ENCODE measurements at places on chromosomes 1 and 21.
A peak's percentile ranks its signal among the peaks of the same experiment; 100 is the strongest.

DNA sequence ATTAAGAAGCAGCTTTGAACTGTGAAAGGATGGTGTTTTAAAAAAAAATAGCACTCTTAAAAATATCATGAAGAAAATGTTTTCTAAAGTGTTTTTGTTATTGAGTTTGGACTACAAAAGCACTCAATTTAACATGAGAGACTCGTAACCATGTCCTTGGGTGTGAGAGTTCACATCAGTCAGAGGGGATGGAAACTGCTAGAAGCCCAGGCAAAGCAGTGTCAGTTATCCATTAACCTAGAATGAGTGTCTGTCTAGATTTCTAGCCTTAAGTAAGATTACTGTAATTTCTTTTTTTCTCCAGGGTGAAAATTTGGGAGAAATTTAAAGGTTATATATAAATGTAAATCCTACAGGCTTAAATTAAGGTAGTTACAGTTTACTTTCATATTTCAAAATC, 31.7 kb downstream of the SLC5A9 start:
- no peak for DNase-seq

DNA sequence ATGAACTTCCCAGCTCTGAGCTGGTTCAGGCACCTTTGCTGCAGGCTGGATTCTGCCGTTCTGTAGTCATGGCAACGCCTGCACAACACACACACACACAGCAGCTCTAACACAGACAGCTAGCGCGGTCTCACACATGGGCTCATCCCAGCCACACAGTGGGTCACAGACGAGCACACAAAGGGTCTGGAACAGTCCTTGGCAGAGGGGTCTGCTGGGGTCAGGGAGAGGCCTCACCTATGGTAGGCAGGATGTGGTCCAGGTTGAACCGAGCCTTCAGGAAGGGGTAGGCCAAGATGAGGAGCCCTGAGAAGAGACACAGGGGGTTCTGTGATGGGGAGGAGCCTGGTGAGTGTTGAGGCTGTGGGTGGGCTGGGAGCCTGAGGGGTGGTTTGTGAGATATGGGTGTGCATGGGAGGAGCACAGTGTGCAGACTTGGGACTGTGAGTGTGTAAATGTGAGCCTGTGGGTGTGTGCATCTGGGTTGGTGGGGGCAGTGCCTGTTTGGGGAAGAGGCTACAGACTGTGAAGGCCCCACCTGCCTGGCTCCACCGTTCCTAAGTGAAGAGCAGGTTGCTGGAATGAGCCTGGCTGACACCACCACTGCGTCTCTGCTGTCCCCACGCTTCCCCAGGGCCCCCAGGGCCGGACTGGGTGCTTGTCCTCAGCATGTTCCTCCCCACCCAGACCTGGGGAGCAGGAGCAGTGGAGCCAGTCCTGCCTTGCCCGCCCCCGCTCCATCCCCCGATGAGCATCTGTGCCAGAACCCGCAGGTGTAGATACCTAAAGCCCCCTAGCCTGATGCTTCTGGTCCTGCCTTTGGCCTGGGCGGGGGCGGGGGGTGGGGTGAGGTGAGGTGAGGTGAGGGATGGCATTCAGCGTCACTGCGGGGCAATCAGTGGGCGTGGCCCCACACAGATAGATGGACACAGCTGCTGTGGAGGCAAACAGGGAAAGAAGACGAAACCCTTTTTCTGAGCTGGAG, 1.5 kb downstream of the KNCN start:
- no peak for DNase-seq

GRCh38 chr1:246532519-246532918, 25.4 kb upstream of the SMYD3 start:
- no peak for DNase-seq

DNA sequence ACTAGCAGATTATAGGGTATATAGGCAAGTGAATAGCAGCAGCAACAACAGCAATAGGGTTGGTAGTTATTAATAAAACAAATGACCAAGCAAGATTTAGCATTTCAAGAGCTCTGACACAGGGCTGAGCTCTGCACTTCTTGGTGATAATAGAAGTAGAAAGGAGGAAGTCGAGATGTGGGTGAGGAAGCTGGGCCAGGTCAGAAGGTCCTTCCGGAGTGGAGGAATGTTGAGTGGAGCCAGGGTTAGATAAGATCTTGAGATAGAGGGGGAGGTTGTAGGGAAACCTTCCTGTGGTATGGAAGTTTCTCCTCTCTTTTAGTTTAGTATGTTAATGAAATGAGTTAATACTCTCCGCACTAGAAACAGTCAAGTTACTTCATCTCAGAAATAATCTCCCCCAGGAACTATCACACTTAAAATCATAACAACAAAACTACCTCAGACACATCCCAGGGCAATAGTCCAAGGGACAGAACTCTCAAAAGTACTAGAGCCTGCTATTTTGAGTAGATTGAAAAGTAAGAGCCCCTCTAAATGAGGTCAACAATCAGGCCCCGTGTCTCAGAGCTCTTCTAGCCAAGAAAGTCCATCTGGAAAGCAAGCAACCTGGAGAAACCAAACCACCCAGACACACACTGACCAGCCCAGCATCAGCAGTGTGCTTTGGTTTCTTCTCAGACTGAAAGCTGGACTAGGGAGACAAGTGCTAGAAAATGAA, 45.4 kb upstream of the ATP1B1 start:
- peak; percentile 29 for DNase-seq

DNA sequence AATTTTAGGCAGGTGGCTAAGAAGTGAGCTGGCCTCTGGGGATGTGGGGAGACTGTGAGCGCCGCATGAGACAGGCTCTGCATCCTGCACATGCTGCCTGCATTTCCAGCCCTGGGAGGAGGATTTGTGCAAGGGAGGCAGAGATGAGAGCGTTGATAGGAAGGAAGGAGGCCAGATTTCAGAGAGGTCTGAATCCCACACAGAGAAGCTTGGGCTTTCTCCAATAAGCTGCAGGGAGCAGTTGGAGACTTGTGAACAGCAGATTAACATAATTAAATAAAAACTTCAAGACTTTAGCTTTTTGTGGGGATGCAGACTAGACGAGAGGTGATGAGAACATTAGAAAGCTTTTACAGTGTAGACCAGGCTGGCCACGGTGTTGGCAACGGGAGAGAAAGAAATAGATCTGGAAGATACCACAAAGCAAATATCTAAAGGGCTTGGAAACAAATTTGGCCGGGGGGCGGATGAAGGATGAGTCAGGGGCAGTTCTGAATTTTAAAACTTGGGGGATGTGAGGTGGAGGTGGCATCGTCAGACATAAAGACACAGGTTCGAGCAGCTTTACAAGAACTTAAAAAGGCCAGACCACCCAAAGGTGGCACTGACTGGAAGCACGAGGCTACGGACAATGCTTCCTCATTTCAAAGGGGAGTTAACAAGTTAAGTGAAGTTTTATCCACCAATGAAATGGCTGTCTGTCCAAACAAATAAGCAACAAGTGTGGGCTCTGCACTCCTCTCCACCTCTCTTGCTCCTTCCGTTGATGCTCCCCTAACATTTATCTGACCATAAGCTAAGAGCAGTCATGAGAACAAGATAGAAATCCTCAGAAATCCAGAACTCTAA, 57.0 kb downstream of the HIVEP3 start:
- no peak for DNase-seq

GRCh38 chr1:119831027-119831426, 19.8 kb upstream of the REG4 start:
- no peak for DNase-seq

GRCh38 chr1:241101622-241102021, 255.4 kb downstream of the RGS7 start:
- DNase-seq: no peak

- DNase-seq: no peak
Measured at GRCh38 chr1:107359472-107360241, 218.8 kb downstream of the NTNG1 start.

GRCh38 chr21:14825514-14825974, 239.3 kb downstream of the NRIP1 start:
- DNase-seq: no peak

DNA sequence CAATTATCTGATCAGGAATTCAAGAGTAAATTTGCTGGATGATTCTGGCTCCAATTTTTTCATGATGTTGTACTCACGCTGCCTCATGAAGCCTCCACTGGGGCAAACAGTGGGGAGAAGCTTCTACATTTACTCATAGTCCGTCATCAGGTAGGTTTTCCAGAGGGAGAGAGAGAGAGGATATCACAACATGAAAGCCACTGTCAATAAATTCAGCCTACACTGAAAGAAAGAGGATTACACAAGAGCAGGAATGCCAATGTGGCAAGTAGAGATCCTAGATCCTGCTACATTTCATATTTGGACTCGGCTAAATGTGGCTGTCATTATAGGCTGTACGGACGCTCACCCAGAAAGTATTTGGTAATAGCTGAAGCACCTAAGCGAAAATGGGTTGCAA, 819.9 kb downstream of the BRINP3 start:
- DNase-seq: no peak

GRCh38 chr1:156489166-156489934, 11.2 kb downstream of the MEF2D start:
- no peak for DNase-seq

DNA sequence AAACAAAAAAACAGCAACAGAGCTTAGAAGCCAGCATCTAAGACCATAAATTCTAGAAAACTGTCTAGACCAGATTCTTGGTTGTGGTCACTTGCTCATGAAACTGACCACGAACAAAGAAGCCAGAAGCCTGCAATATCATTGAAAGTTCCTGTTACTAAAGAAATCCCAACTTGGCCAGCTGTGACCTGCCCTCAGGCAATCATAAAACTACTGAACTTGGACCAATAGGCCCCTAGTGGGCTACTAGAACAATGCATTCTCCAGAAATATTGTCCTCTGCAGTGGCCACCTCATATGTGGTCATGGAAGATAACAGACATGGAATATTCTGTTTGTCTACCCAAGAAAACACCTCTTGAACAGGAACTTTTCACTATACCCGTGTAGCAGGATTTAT, 87.7 kb downstream of the SPATA17 start:
- no peak for DNase-seq

GRCh38 chr1:171258943-171259342, 10.6 kb downstream of the FMO1 start:
- no peak for DNase-seq

Data from lower leg skin (tissue), 4 donors.